Chondrocyte (in vitro differentiated cells): ENCODE measurements at places on chromosomes 4 and X.

GRCh38 chrX:148599404-148599803, 99.0 kb downstream of the AFF2 start:
- peaks cover 16% of the 10 kb centered on the region for H3K4me1 ChIP-seq
- H3K4me3 ChIP-seq, result no peak overlapping the region
- no peak overlapping the region for H3K27ac ChIP-seq
- no peaks in the 10 kb centered on the region for H3K27me3 ChIP-seq

DNA sequence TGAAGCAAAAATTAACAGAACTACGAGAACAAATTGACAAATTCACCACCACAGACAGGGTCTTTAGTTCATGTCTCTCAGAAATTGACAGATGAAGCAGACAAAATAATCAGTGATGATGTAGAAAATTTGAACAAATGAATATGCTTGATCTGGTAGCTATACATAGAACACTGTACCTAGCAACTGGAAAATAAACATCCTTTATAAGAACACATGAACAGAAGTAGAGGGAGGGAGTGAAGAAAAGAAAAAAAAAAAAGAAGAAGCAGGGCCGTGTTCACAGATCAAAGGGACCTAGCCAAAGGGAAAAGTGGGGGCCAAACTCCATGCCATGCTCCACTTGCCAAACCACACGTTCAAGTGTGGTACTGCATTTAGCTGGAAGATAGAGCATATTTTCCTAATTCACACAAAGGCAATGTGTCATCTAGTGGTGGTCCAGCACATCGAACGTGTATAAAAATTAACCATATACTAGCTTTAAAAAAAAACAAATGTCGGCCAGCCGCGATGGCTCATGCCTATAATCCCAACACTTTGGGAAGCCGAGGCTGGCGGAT, 5.6 kb upstream of the THOC2 start:
- no peaks in the 10 kb centered on the region for H3K36me3 ChIP-seq
- no peak for DNase-seq
- no peak overlapping the region for H3K27ac ChIP-seq
- no peak overlapping the region for H3K4me3 ChIP-seq
- no peaks in the 10 kb centered on the region for H3K4me1 ChIP-seq
- no peaks in the 10 kb centered on the region for H3K27me3 ChIP-seq

DNA sequence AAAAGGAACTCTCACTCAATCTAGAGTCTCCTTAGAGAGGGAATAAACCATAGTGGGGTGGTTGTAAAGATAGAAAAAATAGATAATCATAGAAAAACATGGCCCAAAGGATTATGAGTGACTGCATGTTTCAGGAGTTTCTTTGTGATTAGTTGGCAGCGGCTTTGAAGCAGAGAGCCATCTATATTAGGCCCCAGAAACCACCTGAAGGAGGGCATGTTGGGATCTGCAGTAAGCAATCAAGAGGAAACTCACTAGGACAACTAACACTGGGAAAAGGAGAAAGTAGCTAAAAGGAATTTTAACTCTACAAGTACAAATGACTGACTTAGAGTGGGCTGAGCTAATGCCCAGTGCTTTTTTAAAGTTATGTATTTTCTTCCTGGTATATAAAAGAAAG, 269.2 kb upstream of the NRK start:
- no peaks in the 10 kb centered on the region for H3K4me1 ChIP-seq
- no peak overlapping the region for H3K27ac ChIP-seq
- H3K27me3 ChIP-seq, result no peaks in the 10 kb centered on the region

DNA sequence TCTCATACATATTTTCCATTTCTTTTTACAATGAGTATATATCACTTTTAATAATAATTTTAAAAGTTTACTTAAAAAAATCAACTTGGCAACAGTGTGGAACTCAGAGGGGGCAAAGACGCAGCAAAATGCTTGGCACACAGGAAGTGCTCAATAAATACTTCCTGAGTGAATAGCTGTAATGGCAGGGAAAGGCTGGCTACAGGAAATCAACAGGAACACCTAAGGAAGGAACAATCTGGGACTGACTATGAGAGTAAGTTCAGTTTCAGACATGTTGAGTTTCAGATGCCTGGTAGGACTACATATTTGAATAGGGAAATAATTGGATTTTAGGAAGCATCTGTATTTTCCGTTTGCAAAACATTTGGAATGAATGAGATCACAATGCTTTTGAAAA, 137.6 kb downstream of the SCLT1 start:
- no peak overlapping the region for H3K27ac ChIP-seq
- peaks cover 13% of the 10 kb centered on the region for H3K4me1 ChIP-seq

DNA sequence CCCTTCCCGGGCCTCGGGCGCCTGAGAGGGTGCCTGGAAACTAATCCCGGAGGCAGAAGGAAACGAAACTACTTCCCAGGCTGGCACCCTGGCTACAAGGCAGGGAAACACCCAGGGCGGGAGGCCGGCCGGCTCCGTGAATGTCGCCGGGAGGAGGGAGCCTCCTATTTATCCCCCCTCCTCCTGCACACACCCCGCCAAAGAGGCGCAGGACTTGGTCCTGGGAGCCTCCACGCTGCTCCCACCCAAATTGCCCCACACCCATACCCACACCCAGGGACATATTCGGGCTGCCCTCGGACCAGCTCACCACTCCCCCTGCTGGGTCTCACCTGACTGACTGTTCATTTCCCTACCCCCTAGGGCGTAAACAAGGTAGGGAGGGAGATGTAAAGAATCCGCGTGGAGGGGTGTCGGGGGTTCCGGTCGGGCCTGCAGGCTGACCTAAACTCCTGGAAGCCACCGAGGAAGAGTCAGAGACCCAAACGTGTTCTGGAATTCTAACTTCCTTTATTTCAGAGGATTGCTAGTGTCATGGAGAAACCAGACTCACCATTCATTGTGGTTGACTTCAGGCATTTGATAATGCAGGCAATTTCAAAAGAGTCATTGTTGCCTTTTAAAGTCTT, at the start of gene BTC:
TSS of gene BTC (minus strand) at position 142 of the 629 bp plus-strand sequence. CDS start 198 bp downstream, outside the sequence.
- no peaks in the 10 kb centered on the region for H3K36me3 ChIP-seq
- peak within 1 kb of the TSS; percentile 81 for H3K27ac ChIP-seq
- peaks cover 15% of the 10 kb centered on the region for H3K4me1 ChIP-seq
- H3K27me3 ChIP-seq, result peaks cover 48% of the 10 kb centered on the region
